ENCODE measurements at places on chromosomes 6 and 20.

DNA sequence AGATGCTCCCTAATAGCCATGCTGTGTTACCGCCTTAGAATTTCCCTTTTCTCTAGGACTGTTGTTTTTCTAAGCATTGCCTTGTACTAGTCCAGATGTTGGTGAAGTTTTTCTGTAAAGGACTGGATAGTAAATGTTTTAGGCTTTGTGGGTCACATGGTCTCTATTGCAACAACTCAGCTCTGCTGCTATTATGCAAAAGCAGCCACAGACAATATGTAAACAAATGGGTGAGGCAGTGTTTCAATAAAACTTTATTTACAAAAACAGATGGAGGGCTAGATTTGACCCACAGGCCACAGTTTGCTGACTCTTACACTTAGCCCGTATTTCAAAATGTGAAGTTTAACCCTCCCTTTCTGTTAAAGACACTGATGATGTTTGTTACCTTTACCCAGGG lies 207.6 kb upstream of the MYLIP start:
- DNase-seq: no peak

DNA sequence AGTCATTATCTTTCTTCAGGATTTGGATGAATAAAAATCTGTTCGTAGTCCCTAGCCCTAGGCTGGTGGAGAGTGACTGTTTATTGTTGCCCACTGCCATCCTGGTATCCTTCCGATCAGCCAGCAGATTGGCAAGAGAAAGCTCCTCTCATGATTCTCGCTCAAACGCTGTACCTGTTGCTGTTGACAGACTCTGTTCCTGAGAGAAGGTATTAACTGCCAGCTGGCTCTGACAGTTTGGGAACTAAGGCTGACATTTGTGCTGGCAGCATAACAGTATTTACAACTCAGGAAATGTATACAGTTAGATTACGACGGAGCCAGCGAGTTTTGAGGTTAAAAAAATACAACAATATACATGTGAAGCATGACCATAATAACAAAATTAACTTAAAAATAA lies 674.5 kb downstream of the PRKN start:
- DNase-seq: no peak

- no peak for DNase-seq
Observed at GRCh38 chr20:37714978-37715672, 21.3 kb downstream of the CTNNBL1 start.

- DNase-seq: no peak
Observed at GRCh38 chr6:132445201-132445951, 44.1 kb upstream of the MOXD1 start.

DNA sequence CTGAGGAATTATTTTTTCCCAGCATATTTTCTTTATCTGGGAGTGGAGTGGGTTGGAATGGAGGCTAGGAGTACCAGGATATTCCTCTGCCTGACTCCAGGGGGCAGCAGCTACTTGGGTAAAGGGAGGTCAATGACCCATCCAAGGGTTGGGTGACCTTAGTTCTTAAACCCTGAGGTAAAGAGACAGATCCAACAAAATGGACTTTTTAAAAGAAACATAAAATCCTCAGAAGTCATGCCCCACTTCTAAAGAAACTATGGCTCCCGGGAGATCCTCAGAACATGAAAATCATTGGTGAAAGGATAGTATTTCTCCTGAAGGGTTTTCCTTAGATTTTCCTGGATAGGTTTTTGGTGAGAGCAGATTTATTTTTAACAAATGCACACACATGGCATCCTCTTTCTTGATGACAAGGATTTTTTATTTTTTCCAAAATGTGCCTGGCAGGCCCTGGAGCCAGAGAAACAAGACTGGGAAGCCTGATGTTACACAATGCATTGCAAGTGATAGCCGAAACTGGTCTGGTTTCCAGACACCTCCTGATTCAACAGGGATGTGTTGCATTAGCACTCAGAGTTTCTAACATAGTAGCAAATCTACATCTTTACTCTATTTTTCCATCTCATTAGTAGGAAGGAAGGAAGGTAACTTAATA lies 240.9 kb upstream of the BTBD3 start:
- DNase-seq: peak; percentile 13

- no peak for DNase-seq
Observed at GRCh38 chr20:39885975-39886649, 802.9 kb downstream of the MAFB start.

- no peak for DNase-seq
Observed at GRCh38 chr6:72275888-72276287, 346.0 kb upstream of the KCNQ5 start.

- peak; percentile 47 for DNase-seq
Observed at GRCh38 chr20:49888212-49889000, 26.9 kb downstream of the SPATA2 start.

- DNase-seq: no peak
Observed at GRCh38 chr6:132812756-132813172, 1.6 kb upstream of the RPS12 start.

- no peak for DNase-seq
Observed at GRCh38 chr20:14310977-14311627, 26.3 kb downstream of the FLRT3 start.
